Activated T-cell treated with anti-CD3 and anti-CD28 coated beads, Interleukin-2, amount 50 U/mL, for 72 hours (primary cell): ENCODE measurements at places on chromosomes 5 and 9. TPM values are rescaled to one million over a fixed set of nuclear protein-coding genes. Genes with fewer than 3 reads are reported as not detected.

DNA sequence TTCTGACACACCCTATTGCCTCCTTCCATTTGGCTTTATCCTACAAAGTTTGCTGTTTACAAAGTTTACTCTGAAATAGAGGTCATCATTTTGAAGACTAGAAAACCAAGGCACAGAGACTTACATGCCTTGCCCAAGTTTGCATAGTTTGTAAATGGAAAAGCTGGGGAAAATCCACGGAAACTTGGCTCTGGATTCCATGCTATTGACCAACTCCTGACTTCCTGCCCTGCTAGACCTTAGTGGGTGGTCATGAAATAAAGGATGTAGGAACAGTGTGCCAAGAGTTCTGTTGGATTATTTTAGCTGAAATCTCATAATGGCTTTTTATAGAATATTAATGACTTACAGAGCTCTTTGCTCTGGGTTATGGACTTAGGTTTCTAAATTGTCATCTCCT, 69.5 kb downstream of the GRIA1 start:
- no peak for DNase-seq

DNA sequence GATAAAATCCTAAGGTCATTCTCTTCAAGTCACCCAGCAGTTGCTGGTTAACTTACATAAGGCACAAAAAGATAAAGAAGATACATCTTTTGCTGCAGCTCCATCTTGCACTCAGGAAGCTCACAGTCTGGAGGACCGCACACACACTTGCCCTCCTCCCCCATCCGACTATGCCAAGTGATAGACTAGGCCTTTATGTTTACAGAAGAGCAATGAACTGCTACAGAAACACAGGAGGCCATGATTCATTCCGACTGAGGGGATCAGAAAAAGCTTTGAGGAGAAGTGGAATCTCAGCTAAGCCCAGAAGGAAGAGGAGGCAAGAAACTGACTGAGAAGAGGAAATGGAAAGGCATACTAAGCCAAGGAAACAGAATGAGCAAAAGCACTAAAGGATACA, 17.4 kb downstream of the NRG2 start:
- no peak for DNase-seq

DNA sequence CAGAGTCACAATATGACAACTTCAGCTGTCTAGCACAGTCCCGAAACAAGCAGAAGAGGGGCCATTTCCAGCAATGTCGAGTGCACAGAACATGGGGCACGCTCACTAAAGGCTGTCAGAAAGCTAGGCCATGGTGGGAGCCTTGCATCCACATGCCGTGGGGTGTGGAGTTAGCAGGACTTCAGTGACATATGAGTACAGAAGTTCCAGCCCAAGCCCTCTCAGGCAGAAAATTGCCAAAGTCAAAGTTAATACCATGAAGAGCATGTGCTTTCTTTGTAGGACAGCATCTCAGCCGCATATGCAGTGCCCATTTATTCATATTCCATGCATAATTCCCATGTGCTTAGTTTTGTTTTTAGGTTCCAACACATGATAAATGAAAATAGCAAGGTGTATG, 26.7 kb downstream of the ECM2 start:
- DNase-seq: no peak

DNA sequence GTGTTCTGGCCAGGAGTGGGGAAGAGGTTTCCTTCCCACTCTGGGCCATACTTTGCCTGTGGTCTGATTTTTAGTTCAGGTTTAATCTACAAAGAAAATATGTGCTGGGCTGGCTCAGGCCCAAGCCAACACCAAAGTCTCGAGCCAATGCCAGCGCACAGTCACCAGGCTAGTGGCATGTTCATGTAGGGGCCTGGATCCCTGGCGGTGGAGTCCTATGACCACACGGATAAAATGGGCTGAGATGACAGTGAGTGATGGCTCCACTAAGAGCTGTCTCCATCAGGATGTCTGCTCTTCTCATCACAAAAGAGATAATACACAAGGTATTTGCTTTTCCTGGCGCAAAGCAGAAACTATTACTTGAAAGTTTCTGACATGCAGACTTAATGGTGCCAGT, 92.9 kb upstream of the PTPN3 start:
- no peak for DNase-seq

DNA sequence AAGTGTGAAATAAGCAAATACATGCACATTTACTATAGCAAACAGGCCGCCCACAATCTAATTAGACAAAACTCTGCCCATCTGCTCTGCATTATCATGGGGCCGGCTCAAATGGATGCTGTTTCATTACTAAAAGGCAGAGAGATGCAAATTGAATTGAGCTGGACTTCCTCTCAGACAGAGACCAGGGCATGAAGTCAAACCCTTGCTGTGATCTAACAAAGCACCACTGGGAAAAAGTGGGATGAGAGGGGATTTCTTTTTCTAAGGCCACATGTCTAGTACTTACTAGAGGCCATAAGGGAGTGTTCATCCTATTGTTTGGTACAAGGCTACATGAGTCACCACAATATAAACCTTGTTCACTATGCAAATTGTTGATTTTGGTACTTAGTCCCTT, 614.7 kb downstream of the ISL1 start:
- no peak for DNase-seq

- no peak for DNase-seq
Measured at GRCh38 chr5:37212096-37212495, 37.1 kb downstream of the CPLANE1 start.

Gene BSPRY
- 20.2 TPM for total RNA-seq

Gene PCDHGC4
- total RNA-seq: not detected

Gene CDH6
- not detected for total RNA-seq

Gene SYNPO
- 0.30 TPM for total RNA-seq

Gene NEUROG1
- not detected for total RNA-seq

Gene TMEM252
- not detected for total RNA-seq
